ENCODE measurements at places on chromosomes 1 and 21.

GRCh38 chr1:91897016-91897415 lies 11.1 kb upstream of the TGFBR3 start:
- DNase-seq: no peak

DNA sequence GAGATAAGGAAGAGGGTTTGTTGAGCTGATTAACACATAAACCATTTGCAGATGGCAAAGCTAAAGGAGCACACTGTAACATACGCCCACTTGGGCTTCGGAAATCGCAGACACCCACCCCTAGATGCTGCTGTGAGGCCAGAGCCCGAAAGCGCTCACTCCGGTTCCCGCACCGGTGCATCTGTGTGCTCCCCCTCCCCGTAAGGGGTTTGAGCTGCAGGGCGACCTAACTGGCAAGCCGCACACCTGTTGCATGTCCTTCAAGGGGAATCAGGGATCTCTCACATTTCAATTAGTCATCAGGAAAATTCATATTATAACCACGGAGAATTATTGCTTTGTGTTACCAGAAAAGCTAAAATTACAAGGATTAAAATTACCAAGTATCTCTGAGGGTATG lies 1.4 kb upstream of the CFH start:
- no peak for DNase-seq

DNA sequence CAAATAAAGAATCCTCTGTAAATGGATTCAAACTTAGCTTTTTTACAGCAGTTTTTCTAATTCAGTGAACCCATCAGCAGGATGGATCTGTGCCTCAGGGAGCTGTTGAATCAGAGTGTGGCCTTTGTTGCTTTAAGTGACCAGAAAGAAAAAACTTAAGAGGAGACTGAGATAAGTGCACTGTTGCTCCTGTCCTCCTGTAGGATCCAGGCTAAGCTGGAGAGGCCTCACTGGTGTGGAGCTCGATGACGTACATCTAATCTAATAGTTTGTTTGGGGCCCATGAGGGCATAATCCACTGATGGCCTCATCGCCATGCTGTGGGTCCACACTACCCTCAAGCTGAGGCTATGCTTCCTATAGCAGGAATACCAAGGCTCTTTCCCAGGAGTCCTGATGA lies 10.6 kb downstream of the DIP2A start:
- no peak for DNase-seq

DNA sequence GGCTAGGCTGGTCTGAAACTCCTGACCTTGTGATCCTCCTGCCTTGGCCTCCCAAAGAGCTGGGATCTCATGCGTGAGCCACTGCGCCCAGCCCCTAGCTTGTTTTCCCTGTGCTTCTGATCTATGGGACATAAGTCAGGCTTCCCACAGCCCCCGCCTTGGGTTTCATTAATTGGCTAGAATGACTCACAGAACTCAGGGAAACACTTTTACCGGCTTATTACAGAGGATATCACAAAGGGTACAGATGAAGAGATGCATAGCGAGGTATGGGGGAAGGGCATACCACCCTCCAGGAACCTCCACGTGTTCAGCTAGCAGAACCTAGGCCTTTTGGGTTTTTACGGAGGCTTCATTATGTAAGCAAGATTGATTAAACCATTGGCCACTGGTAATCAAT lies 1.5 kb upstream of the MAP1LC3C start:
- no peak for DNase-seq

- DNase-seq: no peak
Observed at GRCh38 chr1:64955097-64956009, 11.0 kb downstream of the JAK1 start.

GRCh38 chr1:7988576-7988975 lies 27.1 kb downstream of the PARK7 start:
- peak; percentile 12 for DNase-seq

Measured in fibroblast of upper back skin (primary cell).